ENCODE measurements at places on chromosomes 12 and 14. TPM values are rescaled to one million over a fixed set of nuclear protein-coding genes. Genes with fewer than 3 reads are reported as not detected.

FAM186B gene
- total RNA-seq: 0.75 TPM

GRCh38 chr14:55146425-55146824 lies 17.4 kb downstream of the LGALS3 start:
- no peak for DNase-seq
- no peak overlapping the region for H3K4me3 ChIP-seq
- H3K27ac ChIP-seq: no peak overlapping the region
- no peaks in the 10 kb centered on the region for H3K4me1 ChIP-seq
- no peaks in the 10 kb centered on the region for H3K27me3 ChIP-seq

DNA sequence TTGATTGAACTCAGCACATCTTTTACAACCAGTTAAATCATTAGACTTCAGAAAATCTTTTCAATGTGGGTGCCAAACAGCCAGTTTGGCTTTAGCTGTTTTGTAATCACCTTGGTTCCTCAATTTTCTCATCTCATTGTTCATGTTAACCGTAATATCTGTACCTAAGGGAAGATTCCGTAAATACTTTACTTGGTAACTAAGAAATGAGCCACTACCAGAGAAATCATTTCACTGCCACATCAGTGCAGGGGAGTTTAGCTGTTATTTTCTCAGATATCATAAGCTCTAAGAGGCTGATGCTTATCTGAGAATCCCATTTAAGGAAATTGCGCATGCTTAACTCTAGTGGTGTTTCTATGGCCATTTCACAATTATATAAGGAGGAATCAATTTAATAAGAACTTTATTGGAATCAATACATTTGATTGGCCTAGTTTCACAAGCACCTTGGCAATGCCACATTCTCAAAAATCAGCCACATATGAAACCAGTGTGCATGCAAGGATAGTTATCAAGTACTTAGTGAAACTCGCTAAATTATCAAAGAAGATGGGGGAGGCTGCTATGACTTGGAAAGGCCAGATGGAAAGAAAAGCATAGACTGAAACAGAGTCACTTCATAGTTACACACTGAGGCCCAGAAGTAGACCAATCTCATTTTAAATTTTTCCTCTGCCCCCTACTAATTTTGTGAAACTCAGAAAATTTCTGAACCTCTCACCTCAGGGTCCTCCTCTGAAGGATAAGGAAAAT lies 28.1 kb upstream of the IL22 start:
- H3K36me3 ChIP-seq: no peaks in the 10 kb centered on the region
- no peak for DNase-seq
- no peaks in the 10 kb centered on the region for H3K27me3 ChIP-seq
- no peak overlapping the region for H3K27ac ChIP-seq

TMPRSS12 gene
- total RNA-seq: not detected

AKAP3 gene
- 1.9 TPM for total RNA-seq

GRCh38 chr12:55762646-55763045 lies 19.7 kb downstream of the GDF11 start:
- H3K4me1 ChIP-seq: no peaks in the 10 kb centered on the region
- no peak overlapping the region for H3K27ac ChIP-seq
- H3K4me3 ChIP-seq: no peak overlapping the region
- no peaks in the 10 kb centered on the region for H3K27me3 ChIP-seq
- peaks cover 63% of the 10 kb centered on the region for H3K36me3 ChIP-seq

DNA sequence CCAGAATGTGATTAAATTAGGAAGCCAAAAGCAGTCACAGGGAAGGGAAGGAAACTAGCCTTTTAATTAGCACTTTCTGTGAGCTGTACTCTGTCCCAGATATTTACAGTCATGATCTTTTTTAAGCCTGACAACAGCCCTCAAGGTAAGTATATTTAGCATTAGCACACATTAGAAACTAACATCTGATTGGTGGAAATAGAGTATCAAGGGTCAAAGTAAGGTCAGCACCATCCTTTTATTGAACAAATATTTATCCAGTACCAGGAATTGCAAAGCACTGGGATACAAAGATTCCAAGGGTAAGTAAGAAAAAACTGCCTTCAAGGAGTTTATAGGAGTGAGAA lies 28.2 kb downstream of the RPGRIP1 start:
- no peaks in the 10 kb centered on the region for H3K27me3 ChIP-seq
- H3K4me1 ChIP-seq: peaks cover 7% of the 10 kb centered on the region
- H3K27ac ChIP-seq: peak overlapping the region; percentile 78
- H3K4me3 ChIP-seq: peak overlapping the region; percentile 41
- H3K36me3 ChIP-seq: no peaks in the 10 kb centered on the region

GRCh38 chr14:90444077-90444696 lies 47.4 kb downstream of the CALM1 start:
- H3K36me3 ChIP-seq: no peaks in the 10 kb centered on the region
- H3K4me1 ChIP-seq: no peaks in the 10 kb centered on the region
- DNase-seq: peak; percentile 89
- no peak overlapping the region for H3K27ac ChIP-seq

DNA sequence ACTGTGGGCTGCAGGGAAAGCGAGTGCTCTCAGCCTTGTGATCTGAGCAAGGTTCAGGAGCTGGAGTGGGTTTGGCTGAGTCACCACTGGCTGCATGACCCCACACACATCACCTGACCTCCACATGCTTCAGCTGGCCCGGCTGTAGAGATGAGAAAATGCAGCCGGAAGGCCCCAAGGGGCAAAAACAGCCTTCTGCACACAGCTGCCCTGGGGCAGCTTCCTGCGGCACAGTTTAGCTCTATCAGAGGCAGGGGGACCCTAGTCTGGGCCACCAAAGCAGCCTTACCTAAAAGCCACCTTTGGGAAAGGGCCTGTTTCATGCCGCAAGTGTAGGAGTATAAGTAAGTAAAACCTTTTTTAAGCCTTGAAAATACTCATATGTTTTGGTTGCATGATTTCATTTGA lies 123.3 kb downstream of the SSPN start:
- H3K27me3 ChIP-seq: no peaks in the 10 kb centered on the region
- H3K27ac ChIP-seq: no peak overlapping the region
- DNase-seq: peak; percentile 75
- peaks cover 4% of the 10 kb centered on the region for H3K4me1 ChIP-seq
- H3K36me3 ChIP-seq: no peaks in the 10 kb centered on the region

DNA sequence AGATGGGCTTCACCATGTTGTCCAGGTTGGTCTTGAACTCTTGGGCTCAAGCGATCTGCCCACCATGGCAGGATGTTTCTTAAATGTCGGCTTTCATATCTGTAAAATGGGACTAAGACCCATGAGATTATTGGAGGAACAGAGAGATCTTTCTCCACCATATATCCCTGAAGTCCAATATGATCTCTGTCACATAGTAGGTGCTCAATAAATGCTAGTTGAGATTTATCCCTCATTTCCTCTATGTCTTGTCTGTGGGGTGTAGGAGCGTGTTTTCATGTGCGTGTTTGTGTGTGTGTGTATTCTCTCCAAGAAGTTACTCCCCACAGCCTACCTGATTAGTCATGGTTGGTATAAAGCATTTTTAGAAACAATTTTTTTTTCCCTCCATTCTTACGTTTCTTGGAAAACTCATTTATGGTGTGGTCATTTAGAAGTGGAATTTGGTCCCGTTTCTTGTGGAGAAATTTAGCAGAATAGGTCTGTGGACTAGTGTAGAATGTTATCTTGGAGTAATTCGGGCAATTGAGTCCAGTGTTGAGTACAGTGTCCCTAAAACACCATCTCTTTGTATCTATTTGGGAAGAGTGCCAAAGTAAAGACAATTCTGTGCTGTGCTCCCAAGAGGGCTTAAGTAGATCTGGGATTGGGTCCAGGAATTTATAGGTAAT lies 4.3 kb downstream of the STRAP start:
- H3K27me3 ChIP-seq: no peaks in the 10 kb centered on the region
- H3K4me3 ChIP-seq: no peak overlapping the region
- no peak overlapping the region for H3K27ac ChIP-seq
- peaks cover 19% of the 10 kb centered on the region for H3K4me1 ChIP-seq
- peaks cover 21% of the 10 kb centered on the region for H3K36me3 ChIP-seq
- DNase-seq: no peak

All from upper lobe of right lung (tissue), 1 donor.